ENCODE measurements at places on chromosomes 5 and 9. TPM values are rescaled to one million over a fixed set of nuclear protein-coding genes. Genes with fewer than 3 reads are reported as not detected.

HACD4 gene
- 10.0 TPM for total RNA-seq

- no peak for DNase-seq
Observed at GRCh38 chr5:33258553-33258952, 182.2 kb upstream of the TARS1 start.

DNA sequence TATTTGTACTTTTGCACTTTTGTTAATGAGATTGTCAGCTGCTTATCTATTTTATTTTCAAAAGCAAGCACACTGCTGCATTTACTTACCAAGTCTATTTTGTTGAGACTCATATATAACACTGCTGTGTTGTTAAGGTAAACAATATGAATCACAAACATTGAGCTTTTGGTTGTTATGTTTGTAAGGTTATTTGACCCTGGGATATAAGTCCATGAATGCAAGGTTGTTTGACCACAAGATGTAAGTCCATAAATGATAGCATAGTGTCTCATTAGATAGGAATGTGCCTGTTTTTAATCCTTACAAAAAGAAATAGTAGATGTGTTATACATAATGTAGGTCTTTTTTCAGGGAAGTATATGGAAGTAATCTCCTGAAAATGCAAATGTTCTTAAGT lies 845.9 kb downstream of the CDH9 start:
- no peak for DNase-seq

GRCh38 chr5:148735301-148735835 lies 81.0 kb upstream of the HTR4 start:
- DNase-seq, result no peak

DNA sequence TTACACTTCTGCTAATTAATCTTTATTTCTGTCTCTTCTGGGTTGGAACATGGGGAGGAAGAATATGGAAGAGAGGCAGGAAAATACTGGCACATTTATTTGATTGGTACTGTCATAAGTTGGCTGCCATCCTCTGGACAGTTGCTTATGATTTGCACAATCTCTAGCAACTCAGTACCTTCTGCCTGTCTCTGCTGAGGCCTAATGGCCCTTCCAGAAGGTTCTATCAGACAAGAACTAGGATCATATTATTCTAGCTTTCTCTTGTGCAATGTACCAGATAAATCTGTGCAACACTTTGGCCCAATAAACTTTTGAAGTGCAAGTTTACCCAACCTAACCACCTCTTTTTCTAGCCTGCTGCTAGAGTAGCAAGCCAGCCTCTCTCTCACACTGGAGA lies 335.0 kb downstream of the ARRDC3 start:
- peak; percentile 31 for DNase-seq

GRCh38 chr5:72860499-72860898 lies 44.0 kb downstream of the TNPO1 start:
- peak; percentile 47 for DNase-seq

- peak; percentile 48 for DNase-seq
Observed at GRCh38 chr9:113579283-113580040, 115.9 kb downstream of the RGS3 start.

- no peak for DNase-seq
Observed at GRCh38 chr9:2192356-2192979, 177.3 kb downstream of the SMARCA2 start.
